ENCODE measurements at places on chromosomes 7 and 10.

DNA sequence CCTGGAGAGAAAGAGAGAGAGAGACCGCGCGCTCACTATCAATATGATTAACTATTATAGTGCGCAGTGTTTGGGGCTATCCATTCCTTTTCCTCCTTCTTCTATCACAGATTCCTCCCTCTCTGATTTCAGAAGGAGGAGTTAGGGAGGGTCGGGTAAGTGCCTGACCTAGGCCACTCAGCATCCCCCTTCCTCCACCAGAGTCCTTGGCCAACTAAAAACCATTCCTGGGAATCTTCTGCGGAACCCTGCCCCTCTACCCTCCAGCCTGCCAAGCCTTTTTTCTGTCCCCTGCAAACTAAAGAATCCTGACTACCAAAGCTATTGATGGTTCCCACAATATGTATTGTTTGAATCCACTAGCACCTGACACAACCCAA, 256.2 kb upstream of the NFE2L3 start:
- no peak for DNase-seq

GRCh38 chr7:157008206-157009169, 2.0 kb downstream of the MNX1 start:
- DNase-seq: no peak

DNA sequence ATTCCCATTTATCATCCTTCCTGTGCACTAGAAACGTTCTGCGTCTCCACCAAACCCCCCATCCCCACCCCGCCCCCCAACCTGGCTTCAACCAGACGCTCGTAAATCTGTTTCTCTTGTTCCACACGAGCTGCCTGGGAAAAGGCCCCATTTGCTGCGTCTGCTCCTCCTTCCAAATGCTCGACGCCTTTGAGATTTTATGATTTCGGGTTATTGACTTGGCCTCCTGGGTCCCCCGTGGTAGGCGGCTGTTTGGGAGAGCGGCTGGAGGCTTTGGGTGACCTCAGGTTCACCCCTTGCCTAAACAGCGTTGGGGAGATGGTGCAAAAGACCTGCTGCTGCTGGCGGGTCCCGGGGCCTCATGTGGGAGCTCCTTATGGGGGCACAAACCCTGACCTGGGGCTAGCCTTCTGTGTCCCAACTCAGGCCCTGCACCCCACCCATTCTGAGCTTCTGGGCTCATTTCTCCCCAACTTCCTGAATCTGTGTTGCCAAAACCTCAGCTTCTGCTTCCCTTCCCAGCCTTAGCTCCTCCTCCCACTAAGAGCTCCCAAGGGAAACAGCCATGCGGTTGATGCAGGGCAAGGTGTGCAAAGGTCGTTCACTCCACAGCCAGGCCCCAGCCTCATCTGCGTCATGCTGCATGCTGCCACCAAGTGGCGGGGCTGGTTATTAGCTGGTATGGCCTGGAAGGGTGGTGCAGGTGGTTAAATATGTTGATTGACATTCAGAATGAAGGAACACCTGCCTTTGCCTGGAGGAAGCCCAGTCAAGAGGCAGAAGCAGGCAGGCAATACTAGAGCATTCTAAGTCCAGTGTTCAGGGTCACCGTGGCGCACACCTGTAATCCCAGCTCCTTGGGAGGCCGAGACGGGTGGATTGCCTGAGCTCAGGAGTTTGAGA, 49.1 kb upstream of the ELN start:
- DNase-seq: peak; percentile 62

- DNase-seq: no peak
Measured at GRCh38 chr7:155284496-155285274, 13.0 kb upstream of the INSIG1 start.

- no peak for DNase-seq
Measured at GRCh38 chr10:16933783-16934182, 116.6 kb upstream of the RSU1 start.

DNA sequence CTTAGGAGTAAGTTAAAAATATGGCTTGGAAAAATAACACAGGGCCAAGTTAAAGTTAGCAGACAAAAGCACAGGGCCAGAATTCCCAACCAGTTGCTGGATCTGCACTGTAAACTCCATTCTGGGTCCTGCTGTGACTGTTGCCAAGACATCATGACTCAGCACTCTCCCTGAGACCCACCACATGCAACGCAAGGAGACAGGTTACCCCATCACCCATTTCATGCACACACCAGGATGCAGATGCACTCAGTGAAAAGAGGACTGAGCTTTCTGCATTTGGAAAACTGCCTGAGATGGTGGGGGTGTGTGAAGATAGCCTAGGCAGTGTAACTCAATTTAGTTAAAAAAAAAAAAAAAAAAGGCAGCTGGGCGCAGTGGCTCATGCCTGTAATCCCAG, 97.6 kb upstream of the ZNF438 start:
- DNase-seq: no peak

GRCh38 chr10:102394801-102395399, 605 bp upstream of the NFKB2 start:
- DNase-seq: peak; percentile 71

GRCh38 chr10:63504145-63504881, 16.9 kb upstream of the REEP3 start:
- no peak for DNase-seq

- DNase-seq: no peak
Measured at GRCh38 chr7:91330191-91330808, 66.1 kb downstream of the FZD1 start.

GRCh38 chr7:124387056-124387455, 354.2 kb upstream of the TMEM229A start:
- DNase-seq: no peak

- peak; percentile 13 for DNase-seq
Measured at GRCh38 chr7:64999165-65000004, 7.1 kb downstream of the ERV3-1 start.

- DNase-seq: peak; percentile 24
Measured at GRCh38 chr7:117458977-117459583, 20.7 kb upstream of the CFTR start.

DNA sequence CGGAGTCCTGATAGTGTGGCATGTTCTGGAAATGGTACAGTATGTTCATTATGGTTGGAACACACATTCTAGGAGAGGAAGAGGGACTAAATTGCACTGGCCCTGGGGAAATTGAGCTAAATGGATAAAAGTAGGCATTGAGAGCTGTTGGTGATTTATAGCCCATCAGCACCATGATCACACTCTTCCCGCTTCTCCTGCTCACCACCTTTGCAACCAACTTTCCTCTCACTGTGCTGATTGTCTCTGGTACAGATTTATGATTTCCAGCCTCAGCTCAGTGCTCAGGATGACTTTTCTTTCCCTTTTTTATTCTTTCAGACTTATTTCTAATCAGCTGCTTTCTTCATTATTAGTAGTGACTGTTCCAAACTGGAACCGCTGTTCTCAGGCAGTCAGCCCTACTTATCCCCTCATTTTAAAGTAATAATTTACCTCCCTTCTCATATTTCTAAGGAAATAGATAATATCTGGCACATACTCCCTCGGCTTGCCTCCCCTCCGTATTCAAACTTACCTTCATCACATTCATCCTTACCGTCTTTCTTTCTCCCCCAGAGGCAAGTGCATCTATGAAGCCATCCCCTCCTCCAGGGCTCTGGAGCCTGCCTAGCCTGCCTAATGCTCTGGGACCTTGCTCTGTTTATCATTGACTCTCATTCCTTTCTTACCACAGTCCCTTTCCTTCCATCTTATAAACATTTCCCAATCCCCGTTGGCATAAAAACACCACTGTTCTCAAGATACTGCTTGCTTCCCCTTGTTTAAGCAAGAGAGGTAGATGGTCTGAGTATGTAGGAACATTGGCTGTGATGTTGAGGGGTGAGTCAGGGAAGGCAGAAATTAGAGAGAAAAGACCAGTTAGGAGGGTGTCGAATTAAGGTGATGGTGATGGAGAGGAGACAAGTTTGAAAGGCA, 51.6 kb upstream of the RPA3 start:
- DNase-seq: no peak

DNA sequence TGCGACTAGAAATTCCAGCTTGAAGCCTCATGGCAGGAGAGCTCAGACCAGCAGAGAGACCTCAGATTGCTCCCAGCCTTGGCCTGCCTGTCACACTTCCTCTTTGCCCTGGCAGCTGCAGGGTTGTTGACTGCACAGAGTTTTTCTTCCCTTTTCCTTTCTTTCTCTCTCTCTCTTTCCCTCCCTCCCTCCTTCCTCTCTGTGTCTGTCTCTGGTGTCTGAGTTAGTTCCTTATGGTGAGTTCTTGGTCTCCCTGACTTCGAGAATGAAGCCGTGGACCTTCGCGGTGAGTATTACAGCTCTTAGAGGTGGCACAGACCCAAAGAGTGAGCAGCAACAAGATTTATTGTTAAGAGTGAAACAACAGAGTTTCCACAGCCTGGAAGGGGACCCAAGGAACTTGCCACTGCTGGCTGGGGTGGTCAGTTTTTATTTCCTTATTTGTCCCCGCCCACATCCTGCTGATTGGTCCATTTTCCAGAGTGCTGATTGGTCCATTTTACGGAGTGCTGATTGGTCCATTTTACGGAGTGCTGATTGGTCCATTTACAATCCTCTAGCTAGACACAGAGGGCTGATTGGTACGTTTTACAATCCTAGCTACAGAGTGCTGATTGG, 266.3 kb downstream of the RPS24 start:
- no peak for DNase-seq

- no peak for DNase-seq
Measured at GRCh38 chr7:156218544-156219306, 406.5 kb upstream of the SHH start.

DNA sequence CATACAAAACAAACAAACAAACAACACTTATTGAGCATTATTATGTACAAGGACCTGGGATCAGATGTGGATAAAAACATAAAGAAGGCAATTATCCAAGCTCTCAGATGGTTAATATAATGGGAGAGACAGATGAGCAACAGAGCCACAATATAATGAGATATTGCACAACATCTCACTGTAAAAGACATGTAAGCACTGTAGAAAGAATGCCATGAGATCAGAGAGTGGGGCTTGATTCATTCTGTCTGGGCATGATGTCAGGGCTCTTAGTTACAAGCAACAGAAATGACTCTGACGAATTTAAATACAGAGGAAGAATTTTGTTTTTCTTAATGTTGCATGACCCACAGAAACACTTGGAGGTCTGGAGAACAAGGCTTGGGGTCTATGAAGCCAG, 164.7 kb upstream of the PLXDC2 start:
- no peak for DNase-seq

GRCh38 chr7:30683816-30684215, 1.6 kb upstream of the CRHR2 start:
- DNase-seq: no peak

GRCh38 chr7:4416396-4417056, 265.6 kb upstream of the FOXK1 start:
- no peak for DNase-seq
